ENCODE measurements at places on chromosomes 11 and 22. TPM values are rescaled to one million over a fixed set of nuclear protein-coding genes. Genes with fewer than 3 reads are reported as not detected.
A peak's percentile ranks its signal among the peaks of the same experiment; 100 is the strongest.

GRCh38 chr11:58784995-58785394, 53.3 kb upstream of the GLYAT start:
- H3K4me3 ChIP-seq, result no peak overlapping the region
- H3K27ac ChIP-seq, result no peak overlapping the region
- H3K4me1 ChIP-seq, result no peaks in the 10 kb centered on the region
- peak; percentile 19 for DNase-seq
- no peaks in the 10 kb centered on the region for H3K36me3 ChIP-seq

DNA sequence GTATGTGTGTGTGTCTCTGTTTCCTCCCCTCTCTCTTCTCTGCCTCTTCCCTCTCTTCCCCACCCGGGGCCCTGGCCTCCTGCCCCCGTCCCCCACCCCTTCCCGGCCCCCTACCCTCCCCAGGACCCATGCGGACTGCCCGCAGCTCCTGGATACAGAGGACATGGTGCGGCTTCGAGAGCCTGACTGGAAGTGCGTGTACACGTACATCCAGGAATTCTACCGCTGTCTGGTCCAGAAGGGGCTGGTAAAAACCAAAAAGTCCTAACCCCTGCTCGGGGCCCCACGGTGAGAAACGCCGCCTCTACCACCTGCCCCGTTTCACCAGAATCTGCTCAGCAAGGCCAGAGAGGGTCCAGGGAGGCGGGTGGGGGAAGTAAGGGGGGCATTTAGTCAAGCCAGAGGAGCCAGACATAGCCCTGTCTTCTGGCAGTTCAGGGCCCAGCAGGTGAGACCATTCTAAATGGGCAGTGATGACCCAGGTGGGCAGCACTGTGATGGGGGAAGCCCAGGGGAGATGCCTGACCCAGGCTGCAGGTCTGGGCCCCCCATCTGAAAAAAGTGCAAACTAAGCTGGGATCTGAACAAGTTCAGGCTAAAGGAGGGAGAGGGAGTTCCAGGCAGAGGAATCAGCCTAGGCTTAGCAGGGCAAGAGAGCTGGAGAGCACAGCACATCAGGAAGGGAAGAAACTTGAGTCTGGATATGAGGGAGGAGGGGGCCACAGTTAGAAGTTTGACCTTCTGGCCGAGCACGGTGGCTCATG, 6.4 kb downstream of the SELENOM start:
- DNase-seq, result no peak
- no peak overlapping the region for H3K4me3 ChIP-seq
- peak overlapping the region; percentile 11 for H3K27ac ChIP-seq
- peaks cover 96% of the 10 kb centered on the region for H3K36me3 ChIP-seq
- no peaks in the 10 kb centered on the region for H3K27me3 ChIP-seq

GRCh38 chr11:11850668-11851067, 8.9 kb downstream of the USP47 start:
- no peaks in the 10 kb centered on the region for H3K36me3 ChIP-seq
- DNase-seq, result no peak
- no peak overlapping the region for H3K4me3 ChIP-seq
- H3K4me1 ChIP-seq, result peaks cover 14% of the 10 kb centered on the region
- no peak overlapping the region for H3K27ac ChIP-seq
- no peaks in the 10 kb centered on the region for H3K27me3 ChIP-seq

Gene CATSPERZ
- polyA plus RNA-seq, result not detected
